ENCODE measurements at places on chromosomes 16 and 17. TPM values are rescaled to one million over a fixed set of nuclear protein-coding genes. Genes with fewer than 3 reads are reported as not detected.

The DOC2B gene
- total RNA-seq = 3.8 TPM

DNA sequence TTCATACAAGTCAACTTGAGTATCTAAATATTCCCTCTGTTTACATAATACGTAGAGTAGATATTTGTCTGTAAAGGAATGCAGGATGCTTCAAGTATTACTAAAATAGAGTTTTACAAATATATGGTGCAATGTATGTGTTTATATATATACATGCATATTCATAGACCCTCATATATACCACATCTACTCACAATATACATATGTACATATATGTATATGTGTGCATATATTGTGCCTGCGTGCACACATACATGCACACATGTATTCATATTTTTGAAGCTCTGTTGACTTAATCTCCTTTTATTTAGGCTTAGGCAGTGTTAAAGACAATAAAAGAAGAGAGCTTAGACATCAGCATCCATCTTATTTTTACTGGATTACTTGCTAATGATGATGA, 616.6 kb upstream of the GOT2 start:
- DNase-seq = no peak

The ACSM2B gene
- total RNA-seq = not detected

The MTSS2 gene
- total RNA-seq = 16.5 TPM

DNA sequence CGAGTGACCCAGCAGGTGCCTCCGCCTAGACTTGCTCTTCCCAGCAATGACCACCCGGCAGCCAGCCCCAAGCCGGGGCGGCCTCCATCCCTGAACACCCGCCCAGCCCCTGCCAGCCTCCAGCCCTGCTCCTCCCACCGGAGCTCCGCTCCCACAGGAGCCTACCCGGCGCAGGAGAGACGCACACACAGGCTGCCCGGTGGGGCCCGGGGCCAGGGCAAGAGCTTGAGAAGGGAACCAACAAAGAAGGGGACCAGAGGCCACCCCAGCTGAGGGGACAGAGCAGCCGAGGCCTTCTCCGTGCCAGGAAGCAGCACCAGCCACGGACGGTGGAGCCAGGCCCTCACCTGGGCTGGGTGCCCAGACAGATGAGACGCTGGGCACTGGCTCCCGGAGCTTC, 13.8 kb downstream of the PKD1 start:
- no peak for DNase-seq

The IL4R gene
- 16.9 TPM for total RNA-seq

GRCh38 chr17:13200671-13201070, 182.8 kb upstream of the ELAC2 start:
- no peak for DNase-seq

DNA sequence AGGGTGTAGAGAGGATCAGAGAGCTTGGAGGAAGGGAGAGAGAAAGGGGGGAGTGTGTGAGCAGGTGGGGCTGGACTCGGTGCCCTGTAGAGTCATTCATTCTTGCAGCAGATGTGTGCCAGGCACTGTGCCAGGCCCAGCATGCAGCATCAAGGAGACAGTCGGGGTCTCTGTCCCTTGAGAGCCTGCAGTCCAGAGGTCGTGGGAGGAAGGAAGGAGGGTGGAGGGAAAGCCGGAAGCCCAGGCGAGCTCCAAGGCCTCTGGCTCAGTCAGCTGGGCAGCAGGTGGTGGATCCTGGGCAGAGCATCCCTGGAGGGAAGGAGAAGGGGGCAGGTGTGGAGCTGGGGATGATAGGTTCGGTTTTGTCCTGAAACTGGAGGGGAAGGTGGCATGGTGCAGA, 27.5 kb downstream of the EPN2 start:
- no peak for DNase-seq

- no peak for DNase-seq
Measured at GRCh38 chr17:80224683-80225082, 4.5 kb downstream of the SLC26A11 start.

- peak; percentile 63 for DNase-seq
Measured at GRCh38 chr16:642189-643049, 791 bp downstream of the MCRIP2 start.

- DNase-seq = no peak
Measured at GRCh38 chr17:77555741-77556291, 402.7 kb upstream of the TNRC6C start.

- no peak for DNase-seq
Measured at GRCh38 chr16:85240982-85241924, 129.0 kb upstream of the CIBAR2 start.

DNA sequence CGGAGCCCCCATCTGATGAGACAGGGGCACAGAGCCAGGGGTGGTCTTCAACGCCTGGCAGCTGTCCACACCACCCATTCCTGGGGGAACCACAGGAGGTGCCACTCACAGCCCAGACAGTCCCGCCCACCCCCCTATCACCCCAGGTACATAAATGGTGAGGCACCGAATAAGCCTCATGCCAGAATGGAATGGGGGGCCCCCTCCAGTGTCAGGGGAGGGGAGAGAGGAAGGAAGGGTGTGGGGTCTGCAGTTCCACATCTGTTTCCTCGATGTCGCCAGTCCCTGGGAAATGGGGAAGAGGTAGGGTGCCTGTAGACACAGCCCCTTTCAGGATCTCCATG, 1.7 kb downstream of the TMC6 start:
- no peak for DNase-seq

DNA sequence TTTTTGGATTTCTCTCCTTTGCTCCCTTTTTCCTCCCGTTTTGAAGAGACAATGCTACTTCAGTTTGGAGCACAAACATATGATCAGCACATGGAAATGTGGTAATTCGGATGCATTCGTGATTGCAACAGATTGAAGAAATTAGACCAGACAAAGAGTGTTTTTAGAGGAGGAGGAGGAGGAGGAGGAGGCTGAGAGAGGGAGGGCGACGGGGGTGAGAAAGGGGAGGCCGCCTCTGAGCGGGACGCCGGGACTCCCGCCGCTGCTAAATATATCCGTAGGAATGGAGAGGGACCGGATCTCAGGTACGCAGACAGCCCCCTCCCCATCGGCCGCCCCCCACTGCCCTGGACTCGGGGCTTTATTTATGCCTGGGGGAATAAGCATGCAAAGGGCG, 179.3 kb downstream of the SEC14L1 start:
- DNase-seq = no peak

DNA sequence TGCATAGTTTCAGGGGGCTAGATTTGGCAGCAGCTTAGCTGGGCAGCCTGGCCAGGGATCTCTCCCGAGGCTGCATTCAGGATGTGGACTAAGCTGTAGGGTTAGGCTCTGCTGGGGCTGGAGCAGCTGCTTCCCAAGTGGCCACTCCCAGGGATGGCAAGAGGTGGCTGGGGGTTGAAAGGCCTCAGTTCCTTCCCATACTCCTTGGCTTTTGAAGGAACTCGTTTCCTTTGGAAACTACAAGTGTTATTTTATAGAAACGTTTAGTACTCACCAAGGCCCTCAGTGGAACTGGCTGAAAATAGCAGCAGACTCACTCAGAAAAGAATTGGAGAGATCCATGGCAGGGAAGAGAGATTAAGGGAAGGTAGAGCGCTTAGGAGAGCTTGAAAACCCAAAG, 76.4 kb downstream of the WWP2 start:
- peak; percentile 33 for DNase-seq

The ABCC6 gene
- total RNA-seq = 0.73 TPM

GRCh38 chr17:9228408-9229159, 207.3 kb downstream of the NTN1 start:
- DNase-seq = no peak

The SCNN1B gene
- total RNA-seq = 1.1 TPM

DNA sequence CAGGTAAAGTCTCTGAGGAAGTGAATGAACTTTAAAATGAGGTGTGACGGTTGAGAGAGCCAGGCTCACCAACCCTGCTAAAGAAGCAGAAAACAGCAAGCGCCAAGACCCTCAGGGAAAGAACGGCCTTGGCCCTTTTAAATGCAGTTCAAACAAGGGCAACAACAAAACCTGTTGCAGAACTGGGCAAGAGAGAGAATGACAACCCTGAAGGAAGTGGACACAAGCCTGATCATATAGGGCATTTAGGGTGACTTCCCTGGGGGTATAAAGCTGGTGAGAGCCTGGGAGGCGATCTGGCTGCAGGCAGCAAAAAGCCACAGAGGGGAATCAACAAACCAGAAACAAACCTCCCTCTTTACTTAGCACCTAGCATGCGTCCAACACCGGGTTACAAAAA, 1.0 kb downstream of the CPPED1 start:
- DNase-seq = no peak

The ASGR1 gene
- 5.3 TPM for total RNA-seq

The ADAMTS18 gene
- 0.90 TPM for total RNA-seq

GRCh38 chr17:73349138-73349537, 37.3 kb upstream of the CDC42EP4 start:
- no peak for DNase-seq

DNA sequence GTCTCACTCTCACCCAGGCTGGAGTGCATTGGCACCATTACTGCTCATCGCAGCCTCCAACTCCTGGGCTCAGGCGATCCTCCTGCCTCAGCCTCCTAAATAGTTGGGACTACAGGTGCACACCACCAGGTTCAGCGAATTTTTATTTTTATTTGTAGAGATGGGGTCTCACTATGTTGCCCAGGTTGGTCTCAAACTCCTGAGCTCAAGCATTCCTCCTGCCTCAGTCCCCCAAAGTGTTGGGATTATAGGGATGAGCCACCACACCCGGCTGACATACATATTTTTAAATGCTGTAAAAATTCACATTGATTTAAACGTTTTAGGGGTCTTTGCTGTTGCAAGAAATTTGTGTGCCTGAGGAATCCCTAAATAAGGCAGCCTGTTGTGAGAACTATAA, 24.8 kb upstream of the SEC14L1 start:
- DNase-seq = no peak

The GPT2 gene
- 81.0 TPM for total RNA-seq

DNA sequence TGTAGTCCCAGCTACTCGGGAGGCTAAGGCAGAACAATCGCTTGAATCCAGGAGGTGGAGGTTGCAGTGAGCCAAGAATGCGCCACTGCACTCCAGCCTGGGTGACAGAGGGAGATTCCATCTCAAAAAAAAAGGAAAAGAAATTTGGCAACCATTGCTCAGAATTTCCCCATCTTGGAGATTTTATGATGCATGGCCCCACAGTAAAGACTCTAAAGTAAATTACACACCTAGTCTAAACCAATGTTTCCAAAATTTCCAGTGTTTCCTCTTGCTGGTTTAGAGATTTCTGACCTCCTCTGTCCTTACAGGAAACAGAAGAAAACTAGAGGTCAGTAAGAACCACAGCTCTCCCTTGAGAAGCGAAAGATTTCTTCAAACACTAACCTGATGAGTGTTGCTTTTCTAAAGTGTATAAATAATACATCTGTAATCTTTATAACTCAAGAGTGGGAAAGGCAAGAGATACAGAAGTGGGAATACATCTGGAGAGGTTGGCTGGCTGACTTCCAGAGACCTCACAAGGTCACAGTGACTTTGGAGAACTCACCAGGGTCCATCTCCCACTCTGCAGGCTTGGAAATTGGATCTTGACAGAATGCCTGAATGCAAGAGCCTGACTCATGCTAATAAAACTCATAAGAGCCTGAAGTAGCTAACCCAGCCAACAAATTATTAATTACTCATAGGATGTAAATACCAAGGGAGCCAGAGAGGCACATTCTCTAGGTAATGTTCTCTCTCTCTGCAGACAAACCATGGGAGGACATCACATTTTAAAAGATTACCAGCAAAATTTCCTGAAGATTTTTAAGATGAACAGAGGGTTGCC, 8.8 kb downstream of the ADAT1 start:
- no peak for DNase-seq

DNA sequence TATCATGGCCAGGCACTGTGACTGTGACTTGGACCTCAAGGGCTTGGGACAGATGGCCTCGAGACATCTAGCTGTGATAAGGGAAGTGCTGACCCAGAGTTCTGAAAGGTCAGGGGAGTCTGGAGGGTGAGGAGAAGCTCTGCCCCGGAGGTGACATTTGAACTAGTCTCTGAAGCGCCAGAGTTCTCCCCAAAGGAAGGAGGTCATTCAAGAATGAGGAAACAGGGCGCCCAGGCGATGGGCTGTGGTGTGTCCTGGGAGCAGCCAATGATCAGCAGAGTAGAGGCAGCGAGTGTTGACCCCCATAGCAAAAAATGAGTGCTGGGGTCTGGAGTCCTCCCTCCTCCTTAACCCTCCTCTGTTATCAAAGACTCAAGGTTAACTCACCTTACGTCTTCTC, 4.9 kb downstream of the STARD3 start:
- DNase-seq = no peak

DNA sequence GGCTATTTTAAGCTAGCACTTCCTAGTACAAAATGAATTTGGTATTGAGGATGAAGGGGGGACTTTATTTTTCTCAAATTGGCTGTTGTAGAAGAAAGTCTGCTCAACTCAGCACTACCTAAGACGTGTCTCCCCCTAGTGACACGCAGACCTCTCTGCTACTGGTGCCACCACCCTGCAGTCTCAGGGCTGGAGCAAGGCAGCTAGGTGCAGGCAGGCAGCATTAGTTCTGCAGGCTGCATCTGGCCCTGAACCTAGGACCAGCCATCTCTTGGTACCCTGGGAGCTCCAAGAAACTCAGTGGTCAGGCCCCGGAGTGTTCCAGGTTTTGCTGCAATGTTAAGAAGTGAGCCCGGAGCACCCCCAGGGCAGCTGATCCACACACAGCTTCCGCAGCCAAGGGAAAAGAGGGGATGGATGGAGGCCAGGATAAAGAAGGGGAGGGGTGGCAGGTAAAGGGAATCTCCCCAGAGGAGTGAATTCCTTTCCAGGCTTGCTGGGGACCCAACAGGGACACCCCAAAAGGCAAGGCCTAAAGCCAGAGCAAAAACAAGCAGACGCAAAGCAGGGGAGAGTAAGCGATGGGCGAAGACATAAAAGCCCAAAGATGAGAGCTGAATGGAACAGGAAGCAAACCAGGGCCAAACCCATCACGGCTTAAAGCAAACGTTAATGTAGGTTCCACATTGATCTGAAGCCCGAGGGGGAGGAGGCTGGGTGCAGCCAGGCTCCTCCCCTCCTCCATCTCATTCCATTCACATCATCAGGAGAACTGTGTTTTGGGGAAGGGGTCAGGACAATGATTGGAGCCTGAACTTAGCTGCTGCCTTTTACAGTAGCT, 200.5 kb downstream of the ZFHX3 start:
- DNase-seq = peak; percentile 73

The ZNF624 gene
- total RNA-seq = 1.7 TPM

The DHRS7C gene
- total RNA-seq = not detected

The CDRT15L2 gene
- not detected for total RNA-seq

The PNMT gene
- total RNA-seq = 1.9 TPM

DNA sequence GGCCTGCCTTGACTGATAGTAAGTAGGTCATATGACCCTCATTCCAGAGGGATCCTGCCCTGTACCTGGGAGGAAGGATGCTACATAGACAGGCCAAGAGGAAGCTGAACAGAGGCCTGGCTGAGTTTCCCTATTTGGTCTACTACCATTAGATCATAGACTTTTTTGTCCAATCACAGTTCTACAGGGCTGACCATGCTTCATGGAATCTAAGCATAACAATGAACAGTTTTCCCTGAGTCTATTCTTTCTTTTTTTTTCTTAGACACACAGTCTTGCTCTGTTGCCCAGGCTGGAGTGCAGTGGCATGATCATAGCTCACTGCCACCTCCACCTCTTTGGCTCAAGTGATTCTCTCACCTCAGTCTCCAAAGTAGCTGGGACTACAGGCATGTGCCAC, 3.9 kb downstream of the GPR179 start:
- no peak for DNase-seq

The CA4 gene
- 4.9 TPM for total RNA-seq

The GINS2 gene
- 40.5 TPM for total RNA-seq

Data from GM23338 (cell line).